NCI-H187 treated with DMSO at 0.1 percent for 48 hours (cell line): ENCODE measurements at places on chromosomes 3 and 15.

- no peak for DNase-seq
Observed at GRCh38 chr3:72047221-72047871, 262.4 kb upstream of the PROK2 start.

DNA sequence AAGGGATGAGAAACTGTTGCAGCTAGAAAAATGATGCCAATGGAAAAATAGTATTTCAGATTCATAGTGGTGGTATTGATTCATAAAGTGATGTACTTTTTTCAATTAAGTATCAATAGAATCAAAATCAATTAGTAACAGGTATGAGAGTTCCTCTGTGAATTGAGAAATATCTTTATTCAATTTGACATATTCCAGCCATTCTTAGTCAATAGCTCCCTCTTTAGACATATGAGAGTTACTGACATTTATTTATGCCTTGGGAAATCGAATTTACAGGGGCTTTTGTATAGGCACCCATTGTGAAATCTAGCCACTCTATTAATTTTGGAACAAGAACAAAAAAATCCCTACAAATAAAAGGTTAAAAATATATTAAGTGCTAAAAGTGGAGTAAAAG lies 386.9 kb upstream of the CNTN3 start:
- DNase-seq = no peak

- no peak for DNase-seq
Observed at GRCh38 chr3:36993326-36994283, at the start of gene MLH1. MLH1 (plus strand) TSS chr3:36993518; CDS start chr3:36993548, 30 bp downstream.

GRCh38 chr15:98304371-98304770 lies 343.9 kb downstream of the ARRDC4 start:
- no peak for DNase-seq
